Hair follicle dermal papilla cell (primary cell): ENCODE measurements at places on chromosomes 5 and 9. TPM values are rescaled to one million over a fixed set of nuclear protein-coding genes. Genes with fewer than 3 reads are reported as not detected.

GABRA1 gene
- total RNA-seq, result not detected in 2 replicates

GNG10 gene
- 63.0 and 74.1 TPM in 2 replicates for total RNA-seq

HTR1A gene
- not detected in 2 replicates for total RNA-seq

ITK gene
- not detected in 2 replicates for total RNA-seq

LOX gene
- 117 and 156 TPM in 2 replicates for total RNA-seq

PCDHGB3 gene
- total RNA-seq, result 6.8 and 7.7 TPM in 2 replicates

CNTNAP3 gene
- total RNA-seq, result under 0.01 and 0.12 TPM in 2 replicates

NUP214 gene
- 18.9 and 20.3 TPM in 2 replicates for total RNA-seq

SLCO6A1 gene
- not detected in 2 replicates for total RNA-seq

GRXCR2 gene
- total RNA-seq, result not detected in 2 replicates

ARHGEF37 gene
- total RNA-seq, result 1.9 and 2.4 TPM in 2 replicates
